ENCODE measurements at places on chromosomes 2 and 18. TPM values are rescaled to one million over a fixed set of nuclear protein-coding genes. Genes with fewer than 3 reads are reported as not detected.

Gene RMDN2
- 11.0 TPM for total RNA-seq

Gene NOP58
- total RNA-seq = 20.4 TPM

Gene MATN3
- 0.66 TPM for total RNA-seq

Gene DHRS9
- not detected for total RNA-seq

Gene GTF2A1L
- 39.5 TPM for total RNA-seq

Gene FBXO48
- 0.71 TPM for total RNA-seq

Gene ONECUT2
- total RNA-seq = 0.06 TPM

Gene SH2D6
- not detected for total RNA-seq

Gene GPR39
- not detected for total RNA-seq

Gene SEMA4C
- 82.7 TPM for total RNA-seq

Gene LCT
- not detected for total RNA-seq

- H3K36me3 ChIP-seq = peaks cover 23% of the 10 kb centered on the region
- H3K4me3 ChIP-seq = no peak overlapping the region
- no peak overlapping the region for H3K27ac ChIP-seq
- H3K27me3 ChIP-seq = no peaks in the 10 kb centered on the region
- H3K4me1 ChIP-seq = peaks cover 14% of the 10 kb centered on the region
Measured at GRCh38 chr2:71153585-71154224, 23.3 kb downstream of the MPHOSPH10 start.

DNA sequence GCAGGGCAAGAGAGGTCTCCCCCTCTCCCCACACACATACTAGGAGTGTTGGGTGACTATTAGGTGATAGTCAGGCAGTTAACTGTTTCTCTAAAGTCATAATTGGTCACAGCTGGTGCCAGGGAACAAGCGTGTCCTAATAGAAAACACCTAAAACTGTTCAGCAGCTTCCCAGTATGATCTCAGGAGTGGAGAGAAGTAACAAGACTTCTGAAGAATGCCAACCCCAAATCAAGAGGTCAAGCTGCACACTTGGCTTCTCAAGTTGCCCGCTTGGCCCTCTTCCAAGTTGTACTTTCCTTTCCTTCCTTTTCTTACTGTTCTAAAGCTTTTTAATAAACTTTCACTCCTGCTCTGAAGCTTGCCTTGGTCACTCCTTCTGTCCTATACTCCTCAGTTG is 22.4 kb upstream of the STAT1 start:
- H3K27ac ChIP-seq = no peak overlapping the region
- no peak for DNase-seq
- H3K27me3 ChIP-seq = no peaks in the 10 kb centered on the region
- no peaks in the 10 kb centered on the region for H3K4me1 ChIP-seq
- H3K36me3 ChIP-seq = no peaks in the 10 kb centered on the region

GRCh38 chr2:210049831-210050230 is 47.4 kb downstream of the RPE start:
- H3K36me3 ChIP-seq = no peaks in the 10 kb centered on the region
- H3K27me3 ChIP-seq = no peaks in the 10 kb centered on the region
- no peaks in the 10 kb centered on the region for H3K4me1 ChIP-seq
- no peak overlapping the region for H3K27ac ChIP-seq
- H3K4me3 ChIP-seq = no peak overlapping the region
- no peak for DNase-seq

- no peaks in the 10 kb centered on the region for H3K4me1 ChIP-seq
- H3K27me3 ChIP-seq = no peaks in the 10 kb centered on the region
- no peaks in the 10 kb centered on the region for H3K36me3 ChIP-seq
- H3K27ac ChIP-seq = peak overlapping the region; percentile 36
- no peak overlapping the region for H3K4me3 ChIP-seq
- DNase-seq = peak; percentile 62
Measured at GRCh38 chr2:227450926-227451654, 20.9 kb upstream of the AGFG1 start.

DNA sequence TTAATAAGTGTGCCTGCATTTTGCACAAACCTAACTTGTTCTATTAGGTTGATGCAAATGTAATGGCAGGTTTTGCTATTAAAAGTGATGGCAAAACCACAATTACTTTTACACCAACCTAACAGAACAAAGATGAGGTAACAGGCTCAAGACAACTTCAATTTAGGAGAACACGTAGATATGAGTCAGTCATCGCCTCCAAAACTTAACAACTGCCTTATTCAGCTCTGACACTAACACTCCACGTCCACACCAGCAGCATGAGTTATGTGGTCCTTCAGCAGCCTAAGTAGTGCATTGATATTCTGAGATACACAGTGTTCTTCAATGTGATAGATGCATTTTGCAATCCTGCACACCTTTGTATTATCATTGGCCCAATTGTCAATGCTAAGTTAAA is 1175.1 kb upstream of the ACVR2A start:
- H3K27ac ChIP-seq = no peak overlapping the region
- H3K4me3 ChIP-seq = no peak overlapping the region
- H3K4me1 ChIP-seq = no peaks in the 10 kb centered on the region
- no peak for DNase-seq

GRCh38 chr2:169732583-169733358 is 861 bp upstream of the KLHL23 start:
- peaks cover 5% of the 10 kb centered on the region for H3K4me1 ChIP-seq
- peak; percentile 89 for DNase-seq
- H3K27me3 ChIP-seq = no peaks in the 10 kb centered on the region

DNA sequence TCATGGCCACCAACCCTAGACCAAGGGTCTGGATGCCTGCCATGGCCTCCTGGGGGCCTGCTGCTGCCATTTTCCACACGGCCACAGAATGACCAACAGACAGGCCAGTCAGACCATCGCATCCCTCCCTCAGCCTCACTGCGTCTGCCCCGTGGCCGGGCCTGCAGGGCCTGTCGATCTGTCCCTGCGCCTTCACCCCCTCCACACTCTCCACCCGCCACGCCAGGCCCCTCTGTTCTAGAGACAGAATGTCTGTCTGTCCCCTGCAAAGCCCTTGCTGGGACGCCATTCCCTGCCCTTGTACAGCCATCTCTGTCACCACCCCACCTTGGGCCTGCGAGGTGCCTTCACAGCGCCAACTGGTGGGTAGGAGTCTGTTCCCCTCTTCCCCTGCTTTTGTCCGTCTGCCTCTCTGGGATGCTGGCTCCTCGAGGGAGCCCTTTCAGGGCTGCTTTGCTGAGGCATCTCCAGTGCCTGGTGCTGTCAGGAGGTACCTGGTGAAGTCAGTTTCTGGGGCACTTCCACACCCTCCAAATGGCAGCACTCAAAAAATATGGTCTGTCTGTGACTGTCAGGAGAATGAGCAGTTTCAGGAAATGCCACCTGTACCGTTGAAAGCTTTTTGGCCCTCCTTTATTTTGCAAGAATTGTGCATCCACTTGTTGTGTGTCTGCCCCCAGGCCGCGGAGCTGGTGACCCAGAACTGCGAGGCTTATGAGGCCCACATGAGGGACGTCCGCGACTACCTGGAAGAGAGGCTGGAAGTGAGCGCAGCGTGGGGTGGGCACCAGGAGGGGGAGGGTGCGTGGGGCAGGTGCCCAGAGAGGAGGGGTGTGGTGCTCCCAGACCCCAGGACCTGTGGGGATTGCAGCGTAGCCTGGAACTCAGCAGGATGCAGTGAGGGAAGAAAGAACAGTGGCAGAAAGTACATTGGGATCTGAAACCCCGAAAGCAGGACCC is 6.7 kb upstream of the ESPNL start:
- no peaks in the 10 kb centered on the region for H3K36me3 ChIP-seq
- H3K4me1 ChIP-seq = no peaks in the 10 kb centered on the region
- peak; percentile 88 for DNase-seq
- no peak overlapping the region for H3K4me3 ChIP-seq
- no peak overlapping the region for H3K27ac ChIP-seq

- H3K27me3 ChIP-seq = no peaks in the 10 kb centered on the region
- no peak for DNase-seq
- no peak overlapping the region for H3K4me3 ChIP-seq
- H3K4me1 ChIP-seq = no peaks in the 10 kb centered on the region
- no peaks in the 10 kb centered on the region for H3K36me3 ChIP-seq
- no peak overlapping the region for H3K27ac ChIP-seq
Measured at GRCh38 chr18:40612356-40612755, 1342.7 kb upstream of the PIK3C3 start.

GRCh38 chr2:63738019-63738418 is 103.7 kb upstream of the UGP2 start:
- H3K27ac ChIP-seq = no peak overlapping the region
- no peaks in the 10 kb centered on the region for H3K36me3 ChIP-seq
- no peak for DNase-seq
- H3K4me1 ChIP-seq = no peaks in the 10 kb centered on the region
- H3K27me3 ChIP-seq = no peaks in the 10 kb centered on the region
- H3K4me3 ChIP-seq = no peak overlapping the region

- H3K4me1 ChIP-seq = no peaks in the 10 kb centered on the region
- no peaks in the 10 kb centered on the region for H3K27me3 ChIP-seq
- H3K27ac ChIP-seq = no peak overlapping the region
- DNase-seq = peak; percentile 57
- H3K4me3 ChIP-seq = no peak overlapping the region
- H3K36me3 ChIP-seq = no peaks in the 10 kb centered on the region
Measured at GRCh38 chr2:136212426-136213378, 94.8 kb upstream of the CXCR4 start.

DNA sequence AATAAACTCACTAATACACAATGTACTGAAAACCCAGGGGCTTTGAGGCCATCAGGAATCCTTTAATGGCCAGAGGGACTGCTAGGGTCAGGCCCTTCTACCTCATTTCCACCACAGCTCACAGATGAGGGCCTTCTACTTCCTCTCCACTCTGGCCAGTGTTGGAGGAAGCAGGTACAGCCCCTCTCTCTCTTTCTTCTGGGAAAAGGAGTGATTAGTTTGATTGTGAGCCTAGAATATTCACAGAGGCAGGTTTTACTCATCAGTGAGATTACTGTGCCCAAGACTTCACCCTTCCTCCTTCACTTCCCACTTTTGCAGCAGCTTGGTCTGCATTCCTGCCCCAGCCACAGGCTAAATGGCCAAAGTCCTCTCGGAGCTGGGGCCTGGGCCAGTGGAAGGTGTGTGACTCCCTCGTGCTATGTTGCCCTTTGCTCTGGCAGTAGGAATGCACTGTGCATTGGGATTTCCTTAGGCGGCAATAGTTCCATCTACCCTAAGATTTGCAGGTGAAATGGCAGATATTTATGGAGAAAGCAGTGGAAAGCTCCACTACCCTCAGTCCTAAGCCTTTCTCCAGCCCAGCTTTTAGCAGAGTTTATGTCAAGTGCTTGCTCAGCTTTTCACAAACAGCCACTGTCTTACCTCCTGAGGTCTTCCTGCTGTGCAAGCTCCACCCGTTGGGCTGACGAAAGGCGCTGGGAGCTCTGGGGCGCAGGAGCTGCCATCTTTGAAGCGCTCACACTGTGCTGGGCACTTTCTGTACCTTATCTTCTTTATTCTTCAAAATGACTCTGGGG is 36.2 kb upstream of the YES1 start:
- H3K4me3 ChIP-seq = no peak overlapping the region
- no peaks in the 10 kb centered on the region for H3K4me1 ChIP-seq
- no peaks in the 10 kb centered on the region for H3K36me3 ChIP-seq
- H3K27ac ChIP-seq = no peak overlapping the region

GRCh38 chr2:20410556-20411277 is 36.2 kb upstream of the RHOB start:
- DNase-seq = no peak
- no peak overlapping the region for H3K27ac ChIP-seq
- H3K4me3 ChIP-seq = no peak overlapping the region
- no peaks in the 10 kb centered on the region for H3K27me3 ChIP-seq

DNA sequence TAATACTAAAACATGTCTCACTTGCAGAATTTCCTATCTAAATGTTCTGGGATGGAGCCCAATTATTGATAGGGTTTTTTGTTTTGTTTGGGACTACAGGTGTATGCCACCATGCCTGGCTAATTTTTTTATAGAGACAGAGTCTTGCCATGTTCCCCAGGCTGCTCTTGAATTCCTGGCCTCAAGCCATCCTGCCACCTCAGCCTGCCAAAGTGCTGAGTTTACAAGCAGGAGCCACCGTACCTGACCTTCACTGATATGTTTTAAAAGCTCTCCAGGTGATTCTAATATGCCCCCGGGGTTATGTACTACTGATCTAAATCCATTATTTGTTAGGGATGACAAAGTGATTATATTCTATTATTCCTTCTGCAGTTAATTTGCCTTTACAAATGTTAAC is 2.2 kb downstream of the ELAC1 start:
- H3K36me3 ChIP-seq = peaks cover 8% of the 10 kb centered on the region
- H3K4me1 ChIP-seq = peaks cover 23% of the 10 kb centered on the region
- no peaks in the 10 kb centered on the region for H3K27me3 ChIP-seq
- H3K4me3 ChIP-seq = no peak overlapping the region
- DNase-seq = no peak

DNA sequence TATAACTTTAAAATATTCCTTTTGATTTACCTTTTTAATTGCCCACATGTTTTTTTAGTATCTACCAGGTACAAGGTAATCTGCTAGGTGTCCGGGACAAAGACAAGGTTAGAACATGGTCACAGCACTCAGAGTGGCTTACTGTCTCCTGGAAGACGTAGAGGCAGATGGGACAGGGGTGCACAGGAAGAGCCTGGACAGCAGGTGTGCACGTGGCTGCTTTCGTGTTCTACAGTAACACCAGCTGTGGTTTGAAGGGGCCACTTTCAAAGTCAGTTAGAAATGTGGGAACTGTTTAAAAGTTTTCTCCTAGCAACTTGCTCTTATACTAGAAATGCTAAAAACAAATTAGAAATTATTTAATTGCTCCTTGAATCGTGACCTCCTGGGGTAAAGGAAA is 102.9 kb upstream of the ALPP start:
- H3K36me3 ChIP-seq = no peaks in the 10 kb centered on the region
- H3K27ac ChIP-seq = no peak overlapping the region
- no peaks in the 10 kb centered on the region for H3K4me1 ChIP-seq
- no peak for DNase-seq
- H3K4me3 ChIP-seq = no peak overlapping the region
- H3K27me3 ChIP-seq = no peaks in the 10 kb centered on the region

DNA sequence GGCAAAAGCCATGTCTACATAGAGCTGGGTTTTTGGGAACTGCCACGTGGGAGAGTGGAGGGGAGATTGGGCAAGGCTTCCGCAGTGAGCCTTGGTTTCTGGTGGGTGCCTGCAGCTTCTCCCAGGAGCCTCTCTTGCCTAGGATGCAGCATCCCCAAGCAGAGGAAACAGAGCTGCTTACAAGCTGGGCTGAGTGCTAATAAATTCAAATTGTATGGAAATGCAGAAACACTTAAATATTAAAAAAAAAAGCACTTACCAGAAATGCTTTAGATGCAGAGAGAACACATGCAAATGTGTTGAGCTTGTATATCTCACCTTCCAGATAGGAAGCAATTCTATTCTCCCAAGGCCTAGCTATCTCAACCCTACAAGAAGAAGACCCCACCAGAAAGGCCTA is 96.0 kb upstream of the ST3GAL5 start:
- H3K36me3 ChIP-seq = no peaks in the 10 kb centered on the region
- H3K4me1 ChIP-seq = peaks cover 21% of the 10 kb centered on the region
- no peaks in the 10 kb centered on the region for H3K27me3 ChIP-seq
- no peak overlapping the region for H3K27ac ChIP-seq
- no peak for DNase-seq

- H3K36me3 ChIP-seq = no peaks in the 10 kb centered on the region
- no peak for DNase-seq
- no peak overlapping the region for H3K27ac ChIP-seq
- H3K4me1 ChIP-seq = no peaks in the 10 kb centered on the region
- H3K4me3 ChIP-seq = no peak overlapping the region
- H3K27me3 ChIP-seq = no peaks in the 10 kb centered on the region
Measured at GRCh38 chr2:97718942-97719341, 5.6 kb downstream of the ZAP70 start.

GRCh38 chr18:34933909-34934661 is 107.1 kb upstream of the MAPRE2 start:
- no peak for DNase-seq
- peaks cover 6% of the 10 kb centered on the region for H3K4me1 ChIP-seq

- peaks cover 43% of the 10 kb centered on the region for H3K4me1 ChIP-seq
- H3K36me3 ChIP-seq = no peaks in the 10 kb centered on the region
- H3K27ac ChIP-seq = peak overlapping the region; percentile 78
Measured at GRCh38 chr2:18976168-18976961, 382.1 kb downstream of the OSR1 start.

Data from esophagus muscularis mucosa (tissue), 4 donors.